ENCODE measurements at places on chromosomes 12 and 14.

DNA sequence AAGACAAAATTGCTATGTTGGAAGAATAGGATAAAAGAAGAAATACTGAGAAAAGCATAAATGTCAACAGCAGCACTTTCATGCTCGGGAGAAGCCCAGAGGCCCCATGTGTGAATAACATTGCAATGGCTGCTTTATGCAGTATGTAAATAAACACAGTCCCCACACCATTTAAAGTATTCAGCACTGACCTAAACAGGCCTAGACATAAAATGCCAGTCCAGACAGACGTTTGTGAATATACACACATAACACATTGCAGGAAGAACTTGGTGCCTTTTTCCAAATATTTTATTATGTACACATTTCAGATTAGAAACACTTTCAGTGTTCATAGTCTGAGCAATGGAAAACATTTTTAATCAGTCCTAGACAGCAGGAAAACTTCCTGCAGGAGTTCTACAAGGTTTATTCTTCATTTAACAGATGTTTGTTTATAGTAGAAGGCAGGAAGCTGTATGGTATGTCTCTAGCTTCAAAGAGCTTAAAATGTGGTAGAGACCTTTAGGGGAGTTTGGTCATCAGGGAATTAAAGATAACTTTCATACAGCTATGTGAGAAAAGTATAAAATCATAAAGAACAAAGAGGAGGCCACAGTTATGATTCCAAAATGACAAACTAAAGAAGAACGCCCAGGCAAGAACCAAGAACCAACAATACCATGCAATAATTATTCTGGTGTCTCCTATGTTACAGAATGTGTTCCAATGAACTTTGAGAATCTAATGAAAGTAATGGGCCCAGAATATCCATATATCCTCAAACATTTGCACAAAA lies 30.6 kb upstream of the SLC38A2 start:
- no peak for DNase-seq

DNA sequence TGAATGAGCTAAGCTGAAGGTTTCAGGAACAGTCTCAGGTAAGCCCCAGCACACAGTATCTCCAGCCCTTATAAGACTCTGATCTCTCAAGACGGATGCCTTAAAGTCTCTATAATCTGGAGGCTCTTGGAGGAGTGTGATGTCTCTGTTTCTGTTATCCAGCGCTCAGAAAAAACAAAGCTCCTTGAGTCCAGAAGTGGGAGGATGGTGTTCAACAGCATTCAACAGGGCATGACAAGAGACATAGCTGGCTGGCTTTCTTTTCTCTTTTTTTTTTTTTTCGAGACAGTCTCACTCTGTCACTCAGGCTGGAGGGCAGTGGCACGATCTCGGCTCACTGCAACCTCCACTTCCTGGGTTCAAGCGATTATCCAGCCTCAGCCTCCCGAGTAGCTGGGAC lies 31.6 kb upstream of the TESC start:
- no peak for DNase-seq

DNA sequence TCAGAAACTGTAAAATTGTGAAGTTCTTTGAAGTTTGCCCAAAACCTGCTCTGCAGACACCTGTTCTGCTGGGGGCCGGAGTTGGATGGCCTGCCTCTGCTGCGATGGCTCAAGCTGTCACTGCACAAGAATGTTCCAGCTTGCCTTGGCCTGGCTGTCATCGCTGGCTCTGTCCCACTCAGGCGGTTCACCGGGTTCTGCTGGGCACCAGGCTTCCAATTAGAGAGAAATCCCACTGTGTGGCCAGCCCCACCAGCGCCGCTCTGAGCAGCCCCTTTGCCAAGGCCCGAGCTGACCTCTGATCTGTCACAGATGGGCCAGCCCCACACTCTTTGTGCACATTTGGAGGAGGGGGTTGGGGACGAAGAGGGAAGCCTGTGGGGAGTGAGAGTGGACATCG lies 71.7 kb upstream of the GPATCH2L start:
- no peak for DNase-seq

GRCh38 chr12:70962226-70962794 lies 41.8 kb upstream of the PTPRR start:
- DNase-seq, result no peak

GRCh38 chr12:65501093-65501621 lies 222.7 kb downstream of the MSRB3 start:
- no peak for DNase-seq

DNA sequence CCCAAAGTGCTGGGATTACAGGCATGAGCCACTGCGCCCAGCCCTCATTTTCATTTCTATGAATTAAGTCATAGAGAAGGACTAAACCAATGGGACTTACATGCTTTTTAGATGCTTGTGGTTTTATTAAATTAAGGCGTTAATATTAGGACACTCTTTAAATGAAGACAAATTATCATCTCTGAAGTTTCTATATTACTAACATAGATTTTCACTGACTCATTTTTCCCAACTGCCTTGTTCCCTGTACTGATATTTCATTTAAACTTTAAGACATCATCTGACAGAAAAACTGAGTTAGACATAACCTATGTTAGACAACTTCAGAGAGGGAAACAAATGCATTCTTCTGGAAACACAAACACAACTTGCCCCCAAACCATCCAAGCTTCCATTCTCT lies 99.8 kb downstream of the BTG1 start:
- DNase-seq, result no peak

DNA sequence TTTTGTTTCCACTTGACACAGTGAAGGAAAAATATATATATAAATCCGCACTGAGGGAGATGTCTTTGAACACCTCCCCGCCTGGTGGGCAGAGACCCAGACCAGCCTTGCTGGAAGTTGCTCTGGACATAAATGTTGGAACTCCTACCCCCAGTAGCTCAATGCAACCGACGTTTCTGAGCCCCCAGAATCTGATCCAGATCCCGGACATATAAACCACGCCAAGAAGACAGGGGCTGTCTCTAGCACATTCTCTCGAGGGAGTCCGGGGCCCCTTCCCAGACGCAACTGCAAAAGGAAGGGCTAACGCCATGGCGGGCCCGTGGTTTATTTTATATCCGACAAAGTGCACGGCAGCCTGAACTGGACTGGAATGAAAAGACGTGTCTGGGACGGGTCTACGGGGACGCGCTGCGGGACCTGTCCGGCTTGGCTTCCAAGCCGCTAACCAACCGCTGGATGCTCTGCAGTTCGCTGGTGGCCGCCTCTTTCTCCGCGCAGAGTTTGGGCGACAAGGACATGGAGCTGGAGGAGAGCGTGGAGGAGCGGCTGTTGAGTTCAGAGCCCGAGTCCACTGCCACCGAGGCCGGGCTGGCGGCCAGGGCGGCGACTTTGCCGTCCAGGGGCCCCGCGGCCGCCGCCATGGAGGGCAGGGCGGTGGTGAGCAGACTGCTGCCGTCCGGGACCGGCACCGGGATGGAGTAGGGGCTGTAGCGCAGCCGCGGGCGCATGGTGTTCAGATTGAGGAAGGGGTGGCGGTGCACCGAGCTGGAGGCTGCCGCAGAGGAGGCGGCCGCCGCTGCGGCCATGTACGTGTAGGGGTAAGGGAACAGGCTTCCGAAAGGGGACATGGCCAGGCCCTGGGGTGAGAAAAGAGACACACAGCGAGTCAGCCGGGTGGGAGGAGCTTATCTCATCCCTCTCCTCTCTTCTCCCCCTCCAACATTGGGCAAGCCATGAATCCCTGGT lies 12.2 kb downstream of the TBX3 start:
- DNase-seq, result no peak

- DNase-seq, result no peak
Observed at GRCh38 chr12:108840605-108841332, 16.6 kb downstream of the SSH1 start.

- no peak for DNase-seq
Observed at GRCh38 chr12:50390316-50390741, 6.1 kb downstream of the FAM186A start.

- DNase-seq, result peak; percentile 76
Observed at GRCh38 chr12:8698132-8698851, 501 bp downstream of the RIMKLB start.

- DNase-seq, result no peak
Observed at GRCh38 chr14:95235351-95235750, 78.0 kb upstream of the DICER1 start.

DNA sequence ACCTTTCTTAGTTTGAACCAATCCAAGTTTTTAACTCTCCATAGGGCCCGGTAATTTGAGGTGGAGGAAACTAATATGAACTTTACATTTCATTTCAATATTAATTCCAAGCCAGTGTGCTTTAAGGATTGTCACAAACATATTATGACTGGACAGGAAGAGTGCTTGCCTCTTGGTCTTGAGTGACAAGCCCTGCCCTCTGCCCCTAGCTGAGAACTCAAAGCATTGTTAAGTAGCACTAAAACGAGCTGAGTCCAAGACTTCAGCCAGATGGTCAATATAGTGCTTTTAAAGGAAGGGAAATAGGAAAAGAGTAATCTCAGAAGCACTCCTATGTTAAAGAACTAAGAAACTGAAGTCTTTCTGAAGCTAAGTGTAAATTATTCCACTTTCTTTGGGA lies 17.1 kb downstream of the TRMT5 start:
- no peak for DNase-seq

DNA sequence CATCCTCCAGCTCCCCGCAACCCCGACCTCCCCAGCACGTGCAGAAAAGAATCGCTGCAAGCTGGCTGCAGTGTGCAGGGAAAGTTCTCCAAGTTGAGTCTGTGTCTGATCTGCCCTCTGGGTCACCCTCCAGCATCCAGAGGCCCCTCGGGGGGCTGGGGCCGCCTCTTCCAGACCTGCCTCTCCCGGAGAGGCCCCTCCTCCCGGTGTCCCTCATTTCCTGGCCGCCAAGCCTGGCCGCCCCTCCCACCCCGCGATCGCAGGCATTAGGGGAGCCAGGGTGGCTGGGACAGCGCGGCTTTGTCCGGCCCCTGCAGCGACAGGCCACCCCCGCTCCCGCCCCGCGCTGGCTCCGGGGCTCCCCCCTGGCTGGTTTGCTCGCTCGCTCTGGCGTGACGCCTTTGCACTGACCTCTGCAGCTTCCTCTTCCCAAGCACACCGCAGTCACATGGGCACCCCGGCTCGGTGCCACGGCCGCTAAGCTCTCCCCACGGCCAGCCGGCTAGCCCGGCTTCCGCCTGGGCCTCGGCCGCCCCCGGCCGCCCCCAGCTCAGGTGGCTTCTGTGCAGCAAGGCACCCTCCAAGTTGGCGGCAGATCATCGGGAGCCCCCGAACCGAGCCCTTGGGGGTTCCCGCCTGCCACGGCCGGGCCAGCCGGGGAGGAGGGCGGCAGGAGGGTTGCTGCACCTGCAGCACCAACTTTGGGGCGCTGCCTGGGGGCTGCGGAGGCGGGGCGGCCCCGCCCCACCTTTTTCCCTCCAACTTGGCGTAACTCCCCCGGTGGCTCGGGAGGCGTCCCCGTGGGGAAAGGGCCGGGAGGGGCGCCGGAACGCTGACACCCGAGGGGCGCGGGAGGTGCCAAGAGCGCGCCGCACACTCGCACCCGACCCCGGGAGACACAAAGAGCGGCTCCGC lies 43.7 kb downstream of the KDM2B start:
- DNase-seq, result peak; percentile 51

- DNase-seq, result peak; percentile 10
Observed at GRCh38 chr14:39762576-39763401, 330.6 kb upstream of the FBXO33 start.

- DNase-seq, result no peak
Observed at GRCh38 chr12:54021432-54022013, 6.7 kb upstream of the HOXC6 start.

GRCh38 chr12:74889563-74890236 lies 319.9 kb downstream of the KCNC2 start:
- DNase-seq, result no peak

DNA sequence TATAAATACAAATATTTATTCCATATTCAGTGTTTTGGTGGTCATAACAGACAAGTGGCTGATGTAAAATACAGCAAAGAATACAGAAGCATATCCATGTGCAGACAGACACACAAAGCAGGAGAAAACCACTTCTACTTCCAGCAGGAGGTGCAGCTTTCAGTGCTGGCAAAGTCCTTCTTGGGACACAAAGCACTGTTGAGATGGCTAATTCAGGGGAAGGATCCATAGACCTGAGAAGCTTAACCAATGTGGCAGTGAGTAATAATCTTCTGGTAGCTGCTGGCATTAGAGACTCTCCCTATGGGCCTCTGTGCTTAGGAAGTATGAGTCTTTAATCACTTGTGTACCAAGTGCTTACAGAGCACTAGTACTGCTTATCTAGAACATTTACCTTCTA lies 26.8 kb downstream of the AMN1 start:
- no peak for DNase-seq

DNA sequence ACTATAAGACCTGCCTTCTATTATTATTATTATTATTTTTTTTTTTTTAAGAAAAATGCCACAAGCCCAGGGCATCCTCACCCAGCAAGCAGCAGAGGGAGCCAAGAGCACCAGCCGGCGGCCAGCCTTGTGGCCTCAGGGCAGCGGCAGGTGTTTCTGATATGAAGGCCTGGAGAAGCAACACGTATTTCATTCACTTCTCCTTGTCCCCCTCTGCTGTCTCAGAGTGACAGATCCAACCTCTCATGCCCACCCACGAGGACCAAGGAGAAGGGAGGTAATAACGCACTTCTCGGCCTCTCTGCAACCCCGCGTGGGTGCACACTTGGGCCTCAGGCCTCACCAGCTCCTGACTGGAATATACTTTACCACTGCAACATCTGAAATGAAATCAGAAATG lies 25.4 kb downstream of the CDC42BPB start:
- no peak for DNase-seq

DNA sequence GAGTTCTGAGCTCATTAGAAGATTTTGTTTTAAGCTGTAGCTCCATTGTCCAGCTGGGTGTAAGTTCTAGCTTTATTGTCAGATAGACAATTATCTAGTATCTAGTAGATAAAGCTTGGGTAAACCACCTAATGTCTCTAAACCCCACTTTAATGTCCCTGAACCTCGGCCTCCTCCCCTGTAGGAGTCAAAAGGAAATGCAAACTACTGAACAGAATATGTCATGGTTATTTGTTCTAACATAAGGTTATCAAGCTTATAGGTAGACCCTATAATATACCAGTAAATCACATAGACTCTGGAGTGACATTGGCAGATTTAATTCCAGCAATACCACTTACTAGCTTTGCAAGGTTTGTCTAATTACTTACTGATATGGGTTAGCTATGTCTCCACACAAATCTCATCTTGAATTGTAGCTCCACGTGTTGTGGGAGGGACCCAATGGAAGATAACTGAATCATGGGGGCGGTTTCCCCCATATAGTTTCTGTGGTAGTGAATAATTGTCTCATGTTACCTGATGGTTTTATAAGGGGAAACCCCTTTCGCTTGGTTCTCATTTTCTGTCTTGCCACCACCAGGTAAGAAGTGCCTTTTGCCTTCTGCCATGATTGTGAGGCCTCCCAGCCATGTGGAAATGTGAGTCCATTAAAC lies 29.4 kb downstream of the BCAT1 start:
- DNase-seq, result no peak

GRCh38 chr12:96448300-96448699 lies 41.1 kb upstream of the CFAP54 start:
- no peak for DNase-seq

DNA sequence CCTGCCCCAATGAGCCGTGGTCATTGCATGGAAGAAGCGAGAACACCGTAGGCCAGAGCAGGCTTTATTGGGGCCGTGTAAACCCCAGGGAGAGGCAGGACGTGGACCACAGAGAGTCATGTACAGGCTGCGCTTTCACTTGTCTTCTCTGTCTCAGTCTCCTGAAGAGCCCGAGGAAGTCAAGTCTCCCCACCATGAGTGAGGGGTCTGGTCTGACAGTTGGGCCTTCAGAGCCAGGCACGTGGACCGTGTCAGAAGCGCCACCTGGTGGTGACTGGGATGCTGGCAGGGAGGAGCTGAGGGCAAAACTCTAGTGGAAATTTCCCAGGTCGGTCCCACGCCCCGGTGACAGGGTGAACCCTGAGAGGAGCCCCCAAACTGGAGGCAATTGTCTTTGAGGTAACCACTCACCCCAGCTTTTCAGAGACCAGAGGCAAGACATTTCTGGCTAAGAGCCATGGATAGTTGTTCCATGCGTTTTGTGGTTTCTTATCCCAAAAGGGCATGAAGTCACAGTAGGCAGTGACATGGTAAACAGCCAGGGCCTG lies 17.4 kb downstream of the RPS6KL1 start:
- peak; percentile 76 for DNase-seq
